ENCODE measurements at places on chromosomes 12 and 14.
A peak's percentile ranks its signal among the peaks of the same experiment; 100 is the strongest.

DNA sequence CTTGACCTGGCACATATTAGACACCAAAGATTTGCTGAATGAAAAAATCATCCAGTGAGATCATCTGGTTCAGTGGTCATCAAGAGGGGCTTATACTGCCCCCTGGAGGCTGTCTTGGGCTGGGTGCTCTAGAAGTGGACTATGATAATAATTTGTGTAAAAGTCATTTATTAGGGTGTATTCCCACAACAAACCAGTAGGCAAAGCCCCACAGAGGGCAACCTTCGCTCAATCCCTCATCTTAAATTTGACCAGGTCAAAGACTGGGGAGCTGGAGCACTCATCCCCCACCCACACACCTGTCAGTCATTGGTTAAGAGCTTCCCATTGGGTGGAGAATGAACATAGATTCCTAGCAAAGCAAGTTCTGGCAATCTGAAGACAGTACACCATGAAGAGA is 20.0 kb upstream of the FICD start:
- no peak for DNase-seq

DNA sequence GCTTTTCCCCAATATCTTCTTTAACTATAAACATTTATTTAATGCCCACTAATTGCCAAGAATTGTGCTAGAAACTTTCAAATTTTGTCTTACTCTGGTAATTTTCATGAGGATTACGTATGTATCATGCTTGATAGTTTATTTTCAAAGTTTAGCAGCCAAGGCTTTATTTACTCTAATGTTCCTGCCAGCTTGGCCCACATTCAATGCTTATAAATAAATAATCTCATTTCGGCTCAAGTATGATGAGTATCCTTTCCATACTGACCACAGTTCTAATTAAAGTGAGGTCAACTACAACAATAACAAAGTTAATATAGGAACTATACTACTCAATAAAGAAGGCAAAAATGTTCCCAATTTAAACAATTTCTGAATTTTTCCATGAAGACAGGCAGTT is 259.2 kb downstream of the MED13L start:
- DNase-seq = no peak

DNA sequence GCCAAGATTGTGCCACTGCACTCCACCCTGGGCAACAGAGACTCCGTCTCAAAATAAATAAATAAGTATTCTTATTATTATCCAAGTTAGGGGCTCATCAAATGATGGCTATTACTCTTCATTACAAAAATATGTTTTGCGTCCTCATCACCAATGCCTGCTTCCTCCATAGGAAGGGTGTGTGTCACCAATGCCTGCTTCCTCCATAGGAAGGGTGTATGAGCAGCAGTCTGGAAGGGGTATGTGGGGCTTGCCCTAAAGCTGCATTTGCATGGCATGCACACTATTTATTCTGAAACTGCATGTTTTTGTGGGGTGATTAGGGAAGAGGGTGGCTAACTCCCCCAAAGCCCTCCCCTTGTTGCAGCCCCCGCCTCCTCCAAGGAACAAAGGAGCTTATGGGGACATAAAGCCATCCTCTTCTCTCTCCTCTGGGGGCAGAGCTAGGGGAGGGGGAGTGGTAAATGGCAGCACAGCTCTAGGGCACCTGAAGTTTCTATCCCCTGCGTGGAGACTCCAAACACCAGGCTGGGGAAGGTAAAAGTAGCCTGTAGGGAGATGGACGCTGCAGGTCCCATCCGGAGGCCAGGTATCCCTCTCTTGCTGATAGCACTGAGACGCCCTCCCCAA is 1.3 kb downstream of the CAMKK2 start:
- peak; percentile 32 for DNase-seq

DNA sequence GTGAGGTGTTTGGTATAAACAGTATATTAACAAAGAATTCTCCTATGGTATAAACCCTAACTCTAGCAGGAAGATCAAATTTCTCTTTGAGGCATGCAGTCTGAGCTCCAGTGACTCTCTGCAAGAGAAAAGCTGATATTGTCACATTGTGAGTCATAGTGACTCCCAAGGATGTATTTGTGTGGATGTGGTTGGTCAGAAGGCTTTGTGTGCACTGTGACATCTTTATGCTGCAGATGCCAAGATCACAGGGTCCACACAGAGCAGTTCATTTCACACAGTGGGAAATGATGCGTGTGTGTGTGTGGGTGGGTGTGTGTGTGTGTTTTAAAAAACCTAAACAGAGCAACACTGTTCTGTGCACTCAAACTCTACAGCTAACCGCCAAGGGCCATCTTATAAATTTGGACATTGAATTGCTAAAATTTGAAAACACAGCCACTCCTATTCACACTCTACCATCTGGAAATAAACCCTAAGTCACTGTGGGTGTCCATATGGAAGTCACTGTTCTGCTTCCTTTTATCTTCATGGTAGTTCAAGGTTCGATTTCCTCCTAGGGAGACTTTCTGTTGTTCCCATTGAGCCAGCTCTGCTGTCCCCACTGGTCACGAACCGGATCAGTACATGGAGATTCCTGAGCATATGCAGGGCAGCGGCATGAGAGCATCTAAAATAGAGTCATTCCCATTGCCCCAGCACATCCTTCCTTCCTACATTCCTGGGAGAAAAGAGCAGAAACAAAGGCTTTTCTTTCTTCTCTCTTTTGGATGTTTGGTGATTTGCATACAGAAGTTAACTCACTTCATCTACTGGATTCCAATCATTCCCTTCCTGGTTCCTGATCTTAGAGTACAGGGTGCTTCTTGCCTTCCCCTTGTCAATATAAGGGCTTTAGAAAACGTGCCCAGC is 727.6 kb downstream of the DIO2 start:
- no peak for DNase-seq

- no peak for DNase-seq
These were observed 207.2 kb upstream of the TMTC1 start for GRCh38 chr12:29990971-29991370.

DNA sequence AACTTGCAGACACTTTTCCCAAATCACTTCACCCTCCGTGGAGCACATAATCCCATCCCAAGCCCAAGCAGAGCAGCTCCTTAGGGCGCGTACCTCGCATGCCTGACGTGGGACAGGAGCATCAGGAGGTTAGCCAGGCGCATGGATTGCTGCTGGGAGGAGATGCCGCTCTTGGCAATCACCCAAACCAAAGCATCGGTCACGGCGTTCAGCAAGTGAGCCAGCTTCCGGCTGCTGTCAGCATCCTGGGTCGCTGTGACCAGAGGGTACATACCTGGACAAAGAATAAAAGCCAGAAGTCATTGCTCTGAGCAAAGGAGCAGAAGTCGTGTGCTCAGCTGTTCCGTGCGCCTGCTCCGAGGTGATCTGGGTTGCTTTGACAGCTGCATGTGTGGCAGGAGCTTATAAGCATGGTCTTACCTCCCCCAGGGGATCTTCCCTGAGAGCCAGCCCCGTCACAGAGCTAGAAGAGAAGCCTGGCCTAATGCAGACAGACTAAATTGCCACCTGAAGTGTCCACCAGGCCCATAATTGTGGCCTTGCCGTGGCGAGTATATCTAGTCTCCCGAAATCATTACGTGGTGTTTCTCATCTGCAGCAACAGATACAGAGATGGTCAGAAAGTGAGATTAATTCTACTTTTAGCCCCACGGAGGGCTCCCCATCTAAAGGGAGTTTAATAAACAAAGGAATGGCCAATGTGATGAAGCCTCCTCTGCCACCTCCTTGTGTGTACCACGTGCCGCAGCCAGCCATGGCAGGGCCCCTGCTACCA is 59.1 kb downstream of the ESR2 start:
- peak; percentile 46 for DNase-seq

DNA sequence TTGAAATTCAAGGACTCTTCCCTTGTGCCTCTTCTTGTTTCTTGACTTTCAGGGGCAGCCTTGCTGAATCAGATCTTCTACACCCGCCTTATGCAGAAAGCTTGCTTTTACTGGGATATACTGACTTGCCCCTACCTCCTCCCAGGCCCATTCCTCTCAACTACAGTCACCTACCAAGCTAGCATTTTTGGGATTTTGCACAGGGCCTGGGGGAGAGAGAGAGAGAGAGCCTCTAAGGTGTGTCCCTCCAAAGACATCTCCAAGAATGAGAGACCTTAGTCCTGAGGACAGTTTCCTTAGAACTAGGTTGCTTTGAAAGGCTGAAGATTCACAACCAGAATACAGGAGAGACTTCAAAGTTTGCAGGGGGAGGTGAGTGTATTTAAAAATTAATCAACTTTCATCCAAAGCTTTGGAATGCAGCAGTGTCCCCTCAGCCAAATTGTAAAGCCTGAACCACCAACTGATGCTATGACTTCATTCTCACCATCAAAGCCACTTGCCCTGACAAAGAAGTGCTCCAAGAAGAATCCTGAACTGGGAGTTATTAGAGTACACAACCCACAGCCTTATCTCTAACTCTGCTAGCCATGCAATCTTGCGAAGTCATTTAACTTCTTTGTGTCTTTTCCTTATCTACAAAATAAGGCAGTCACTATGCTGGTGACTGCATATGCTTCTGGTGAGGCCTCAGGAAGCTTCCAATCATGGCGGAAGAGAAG is 96.1 kb upstream of the EGLN3 start:
- DNase-seq = no peak

GRCh38 chr12:25785134-25785533 is 173.3 kb upstream of the RASSF8 start:
- DNase-seq = no peak

GRCh38 chr14:49977126-49977841 is 84.4 kb downstream of the ARF6 start:
- peak; percentile 59 for DNase-seq

DNA sequence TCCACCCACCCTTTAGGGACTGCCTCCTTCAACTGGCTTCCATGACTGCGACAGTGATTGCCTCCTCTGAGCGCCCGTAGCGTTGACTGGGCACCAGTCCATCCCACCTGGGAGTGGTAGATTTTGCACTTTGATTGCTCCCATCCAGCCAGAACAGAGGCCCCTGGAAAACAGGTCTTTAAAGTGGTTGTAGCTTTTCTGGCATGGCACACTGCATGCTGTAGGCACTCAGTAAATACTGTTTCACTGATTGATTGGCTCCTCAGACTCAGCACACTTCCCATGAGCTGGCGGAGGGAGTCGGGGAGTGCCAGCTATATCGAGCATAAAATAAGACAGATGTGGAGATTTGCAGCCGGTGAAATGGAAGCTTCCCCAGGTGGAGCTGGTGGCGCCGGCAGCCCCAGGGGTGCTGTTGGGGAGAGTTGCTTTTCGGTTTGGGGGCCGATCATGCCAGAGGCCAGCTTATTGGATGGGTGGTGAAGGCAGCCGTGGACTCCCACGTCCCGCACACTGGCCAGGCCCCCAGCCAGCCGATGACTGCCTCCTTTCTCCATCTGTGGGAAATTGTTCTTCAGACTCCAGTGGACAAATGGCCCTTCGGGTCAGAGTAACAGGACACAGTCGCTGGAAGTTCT is 200.2 kb downstream of the TSPAN9 start:
- no peak for DNase-seq

- DNase-seq = no peak
These were observed 41.0 kb downstream of the HSD17B6 start for GRCh38 chr12:56804169-56804568.

DNA sequence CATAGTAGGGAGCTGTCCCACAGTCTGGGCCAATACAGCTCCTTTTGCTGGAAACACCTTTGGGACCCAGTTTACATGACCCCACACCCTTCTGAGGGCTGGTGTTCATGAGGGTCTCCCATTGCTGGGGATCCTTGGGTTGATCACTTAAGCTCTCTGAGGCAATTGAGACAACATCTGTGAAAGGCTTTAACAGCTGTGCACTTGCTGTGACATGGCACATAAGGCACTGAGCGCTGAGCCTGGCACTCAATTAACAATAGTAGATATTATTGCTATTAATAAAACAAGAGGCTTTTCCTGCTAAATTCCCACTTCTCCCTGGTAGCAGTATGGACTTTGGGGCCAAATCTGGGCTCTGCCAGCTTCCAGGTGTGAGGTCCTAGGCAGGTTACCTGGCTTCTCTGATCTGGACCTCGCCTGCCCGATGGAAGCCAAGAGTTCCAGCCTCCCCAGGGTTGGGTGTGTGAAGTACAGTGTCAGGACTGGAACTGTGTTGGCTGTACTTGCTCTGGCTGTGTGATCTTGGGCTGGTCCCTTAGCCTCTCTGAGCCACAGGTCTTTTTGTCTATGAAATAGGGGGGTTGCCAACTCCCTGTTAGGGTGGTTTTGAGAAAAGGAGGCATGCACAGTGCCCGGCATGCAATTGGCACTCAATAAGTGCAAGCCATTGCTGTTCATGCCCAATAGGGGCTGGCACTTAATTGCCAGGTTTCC is 3.1 kb downstream of the SH2B3 start:
- DNase-seq = no peak

- no peak for DNase-seq
These were observed 790.8 kb upstream of the TBX3 start for GRCh38 chr12:115474539-115475353.

DNA sequence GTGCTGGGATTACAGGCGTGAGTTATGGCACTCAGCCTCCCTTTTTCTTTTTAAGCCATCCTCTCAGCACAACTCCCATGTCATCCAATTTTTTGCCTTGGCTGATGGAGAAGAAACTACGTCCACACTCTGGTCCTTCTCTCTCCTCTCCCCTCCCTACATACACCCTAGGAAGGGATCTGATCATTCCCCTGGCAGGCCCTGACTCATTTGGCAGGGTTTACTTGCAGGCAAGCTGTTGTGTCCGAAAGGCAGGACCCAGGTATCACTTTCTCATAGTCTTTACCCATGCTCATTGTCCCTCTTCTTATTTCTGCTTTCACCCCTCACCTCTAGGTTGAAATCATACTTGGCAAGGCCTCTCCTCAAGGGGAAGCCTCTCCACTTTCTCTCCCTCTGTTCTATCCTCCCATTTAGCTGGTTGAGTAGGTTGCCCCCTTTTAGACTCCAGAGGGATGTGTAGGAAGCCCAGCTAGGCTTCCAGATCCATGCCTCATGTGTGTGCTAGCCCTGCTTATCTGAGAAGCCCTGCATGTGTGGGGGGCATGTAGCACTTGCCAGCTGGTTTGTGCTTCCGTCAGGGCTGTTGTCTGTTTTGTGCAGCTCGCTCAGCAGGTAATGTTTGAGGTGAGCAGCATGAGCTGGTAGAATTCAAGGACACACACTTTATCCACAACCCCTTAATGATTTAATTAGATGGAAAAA is 14.8 kb downstream of the GPR19 start:
- no peak for DNase-seq

DNA sequence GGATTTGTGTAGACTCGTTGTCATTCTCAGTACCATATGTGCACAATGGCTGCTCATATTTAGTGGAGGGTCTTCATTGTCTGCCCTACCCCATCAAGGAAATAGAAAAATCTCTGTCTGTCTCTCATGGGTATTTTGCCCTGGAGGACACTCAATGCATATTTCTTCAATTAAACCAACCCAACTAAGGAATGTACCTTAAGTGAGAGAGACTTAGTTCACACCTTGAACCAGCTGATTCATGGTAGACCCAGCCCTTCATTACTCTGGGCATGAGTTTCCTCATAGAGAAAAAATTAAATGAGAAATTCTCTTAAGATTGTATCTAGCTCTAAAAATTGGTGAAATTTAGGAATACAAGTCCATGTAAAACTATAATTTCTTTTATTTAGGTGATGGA is 107.1 kb upstream of the PLEKHG7 start:
- no peak for DNase-seq

- no peak for DNase-seq
These were observed 24.1 kb upstream of the PLEKHG3 start for GRCh38 chr14:64680013-64680713.

All from GM06990 (cell line).